ENCODE measurements at places on chromosomes 4 and X.

DNA sequence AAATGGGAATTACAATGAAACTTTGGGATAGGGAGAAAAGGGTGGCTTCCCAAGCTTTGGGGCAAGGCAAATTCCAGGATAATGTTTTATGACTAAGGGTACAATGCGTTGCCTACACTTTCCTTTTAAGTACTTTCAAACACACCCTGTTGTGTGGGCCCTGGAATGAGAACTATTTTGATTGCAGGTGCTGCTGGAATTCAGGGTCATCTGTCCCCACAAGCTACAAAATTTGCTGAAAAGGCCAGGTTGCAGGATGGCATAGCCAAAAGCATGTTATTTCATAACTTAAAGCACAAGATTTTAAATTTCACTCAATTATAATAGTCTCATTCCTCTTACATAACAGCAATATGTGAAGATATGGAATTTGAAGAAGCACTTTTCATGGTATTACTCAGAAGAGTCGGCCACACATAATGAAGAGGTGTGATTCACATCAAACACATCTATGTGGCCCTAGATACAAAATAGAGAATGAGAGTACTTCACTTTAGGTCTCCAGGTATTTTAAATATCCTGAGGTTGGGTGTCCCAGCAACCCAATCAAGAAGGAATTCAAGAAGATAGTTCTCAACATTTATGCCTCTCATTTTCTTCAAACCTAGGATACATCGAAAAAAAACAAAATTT, 89.3 kb downstream of the APBB2 start:
- no peak for DNase-seq

GRCh38 chr4:23890369-23891063, 669 bp upstream of the PPARGC1A start:
- DNase-seq: no peak

DNA sequence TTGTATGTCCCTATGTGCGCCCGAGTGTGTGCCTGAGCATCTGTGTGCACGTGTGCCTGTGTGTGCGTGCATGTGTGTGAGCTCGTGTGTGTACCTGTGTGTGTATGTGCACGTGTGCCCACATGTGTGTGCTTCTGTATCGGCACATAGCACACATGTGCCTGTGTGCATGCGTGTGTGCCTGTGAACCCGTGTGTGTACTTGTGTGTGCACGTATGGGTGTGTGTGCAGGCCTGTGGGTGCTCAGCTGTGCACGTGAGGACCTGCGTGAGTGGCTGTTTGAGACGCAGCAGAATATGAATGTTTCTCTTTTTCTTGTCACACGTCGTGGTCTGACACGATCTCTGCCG, 4.3 kb downstream of the AKAP17A start:
- no peak for DNase-seq

DNA sequence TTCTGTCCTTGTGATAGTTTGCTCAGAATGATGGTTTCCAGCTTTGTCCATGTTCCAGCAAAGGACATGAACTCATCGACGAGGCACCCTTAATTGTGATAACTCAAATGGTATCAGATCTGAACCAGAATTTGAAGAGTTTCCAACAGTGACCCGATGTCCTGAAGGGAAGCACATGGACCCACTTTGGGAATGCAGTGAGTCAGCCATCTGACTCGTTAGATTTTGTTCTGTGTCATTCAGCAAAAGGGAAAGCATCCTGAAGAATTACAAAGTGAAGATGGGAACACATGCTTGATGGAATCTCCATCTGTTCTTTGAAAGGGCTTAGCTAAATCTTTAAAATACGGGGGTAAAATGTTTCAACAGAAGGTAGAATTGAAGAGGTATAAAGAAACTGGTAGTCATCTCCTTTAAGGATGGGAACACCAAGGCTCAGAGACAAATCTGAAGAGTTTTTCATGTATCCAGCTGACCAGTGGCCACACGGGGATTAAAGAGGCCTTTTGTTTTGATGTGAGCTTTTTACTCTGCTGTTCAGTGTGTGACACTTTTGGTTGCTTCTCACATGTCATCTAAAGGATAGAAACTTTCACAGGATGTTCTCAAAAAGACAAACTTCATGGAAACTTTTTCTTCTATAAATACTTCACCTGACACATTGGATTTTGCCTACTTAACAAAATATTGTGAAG, 393.8 kb downstream of the INPP4B start:
- peak; percentile 38 for DNase-seq

DNA sequence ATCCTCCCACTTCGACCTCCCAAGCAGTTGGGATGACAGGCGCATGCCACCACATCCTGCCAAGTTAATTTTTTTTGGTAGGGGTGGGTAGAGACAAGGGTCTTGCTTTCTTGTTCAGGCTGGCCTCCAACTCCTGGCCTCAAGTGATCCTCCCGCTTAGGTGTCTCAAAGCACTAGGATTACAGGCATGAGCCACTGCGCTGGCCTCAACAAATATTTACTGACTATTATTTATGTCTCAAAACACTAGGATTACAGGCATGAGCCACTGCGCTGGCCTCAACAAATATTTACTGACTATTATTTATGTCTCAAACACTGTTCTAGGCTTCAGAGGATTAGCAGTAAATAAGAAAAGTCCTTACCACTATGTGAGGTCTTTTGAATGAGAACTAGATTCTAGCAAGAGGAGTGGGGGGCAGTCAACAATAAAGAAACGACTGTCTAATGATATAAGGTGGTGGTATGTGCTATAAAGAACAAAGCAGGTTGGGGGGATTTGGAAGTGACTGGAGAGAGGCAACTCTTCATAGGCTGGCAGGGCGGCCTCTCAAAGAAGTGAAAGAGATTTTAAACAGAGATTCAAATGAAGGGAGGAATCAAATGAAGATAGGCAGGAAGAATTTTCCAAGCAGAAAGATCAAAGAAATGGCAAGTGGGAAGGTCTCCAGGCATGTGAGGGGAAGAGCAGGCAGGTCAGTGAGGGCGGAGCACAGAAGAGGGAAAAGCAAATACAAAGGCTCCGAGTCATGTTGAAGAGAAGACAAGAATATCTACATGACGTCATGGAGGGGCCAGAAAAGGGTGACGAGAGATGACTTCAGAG, 12.7 kb upstream of the ACSL1 start:
- peak; percentile 28 for DNase-seq

Measured in HS-5 (cell line).